ENCODE measurements at places on chromosomes 5 and 9.

GRCh38 chr5:80592105-80592504, 22.0 kb upstream of the ANKRD34B start:
- no peak for DNase-seq

GRCh38 chr5:137032929-137033328, 466.2 kb downstream of the SPOCK1 start:
- no peak for DNase-seq

- DNase-seq, result no peak
Observed at GRCh38 chr9:21872696-21873095, 70.3 kb downstream of the MTAP start.

GRCh38 chr5:167232675-167233311, 1058.7 kb upstream of the WWC1 start:
- DNase-seq, result no peak

GRCh38 chr5:54083851-54084250, 226.5 kb downstream of the ARL15 start:
- DNase-seq, result no peak

GRCh38 chr9:8728910-8729309, 929.3 kb upstream of the DMAC1 start:
- DNase-seq, result no peak

DNA sequence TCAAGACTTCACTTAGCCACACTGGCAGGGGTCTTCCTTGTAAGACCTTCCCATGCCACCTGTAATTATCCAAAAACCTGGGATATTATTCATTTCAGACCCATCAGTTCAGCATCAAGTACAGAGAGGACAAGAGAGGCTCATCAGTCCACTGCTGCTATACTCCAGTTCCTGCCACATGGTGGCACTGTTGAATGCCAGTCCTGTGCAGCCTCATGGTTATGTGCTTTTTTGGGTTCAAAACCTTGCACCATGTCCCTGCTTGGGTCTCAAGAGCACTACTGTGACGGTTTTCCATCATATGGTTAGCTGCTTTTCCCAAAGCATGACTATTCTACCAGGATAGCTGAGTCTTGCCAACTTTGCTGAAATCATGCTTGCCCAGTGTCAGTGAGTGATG, 8.5 kb downstream of the PTGS1 start:
- no peak for DNase-seq

DNA sequence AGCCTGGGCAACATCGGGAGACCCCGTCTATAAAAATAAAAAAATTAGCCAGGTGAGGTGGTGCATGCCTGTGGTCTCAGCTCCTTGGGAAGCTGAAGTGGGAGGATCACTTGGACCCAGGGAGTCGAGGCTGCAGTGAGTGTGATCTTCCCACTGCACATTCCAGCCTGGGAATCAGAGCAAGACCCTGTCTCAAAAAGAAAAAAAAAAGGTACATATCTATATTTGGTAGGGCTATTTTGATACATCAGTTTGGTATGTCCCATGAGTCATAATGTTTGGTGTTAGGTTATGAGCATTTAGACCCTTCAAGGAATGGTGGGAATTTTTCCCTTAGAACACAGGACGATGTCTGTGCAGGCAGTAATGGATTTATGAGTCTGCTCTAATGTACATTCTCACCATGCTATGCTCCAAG, 55.3 kb upstream of the POU4F3 start:
- no peak for DNase-seq

GRCh38 chr5:179274321-179275315, 70.6 kb downstream of the ADAMTS2 start:
- DNase-seq, result no peak

- peak; percentile 55 for DNase-seq
Observed at GRCh38 chr5:38265546-38266179, 7.3 kb downstream of the EGFLAM start.

- no peak for DNase-seq
Observed at GRCh38 chr5:1793301-1793740, 6.3 kb downstream of the MRPL36 start.

- no peak for DNase-seq
Observed at GRCh38 chr5:122073018-122073417, 5.0 kb downstream of the LOX start.

DNA sequence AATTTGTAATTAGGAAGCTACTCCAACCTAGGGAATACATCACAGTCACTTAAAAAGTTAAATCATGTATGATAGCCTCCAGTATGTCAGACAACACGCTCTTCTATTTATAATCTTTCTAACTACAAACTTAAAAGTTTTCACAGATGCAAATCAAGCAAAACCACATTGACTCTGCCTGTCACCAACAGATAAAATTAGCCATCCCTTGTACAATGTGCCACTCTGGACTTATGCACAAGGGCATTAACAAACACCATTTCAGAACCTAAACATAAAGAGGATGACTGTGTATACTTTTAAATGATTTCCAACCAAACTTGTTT, 14.7 kb downstream of the ERP44 start:
- no peak for DNase-seq

GRCh38 chr5:141973871-141974595, 5.1 kb downstream of the RNF14 start:
- no peak for DNase-seq

DNA sequence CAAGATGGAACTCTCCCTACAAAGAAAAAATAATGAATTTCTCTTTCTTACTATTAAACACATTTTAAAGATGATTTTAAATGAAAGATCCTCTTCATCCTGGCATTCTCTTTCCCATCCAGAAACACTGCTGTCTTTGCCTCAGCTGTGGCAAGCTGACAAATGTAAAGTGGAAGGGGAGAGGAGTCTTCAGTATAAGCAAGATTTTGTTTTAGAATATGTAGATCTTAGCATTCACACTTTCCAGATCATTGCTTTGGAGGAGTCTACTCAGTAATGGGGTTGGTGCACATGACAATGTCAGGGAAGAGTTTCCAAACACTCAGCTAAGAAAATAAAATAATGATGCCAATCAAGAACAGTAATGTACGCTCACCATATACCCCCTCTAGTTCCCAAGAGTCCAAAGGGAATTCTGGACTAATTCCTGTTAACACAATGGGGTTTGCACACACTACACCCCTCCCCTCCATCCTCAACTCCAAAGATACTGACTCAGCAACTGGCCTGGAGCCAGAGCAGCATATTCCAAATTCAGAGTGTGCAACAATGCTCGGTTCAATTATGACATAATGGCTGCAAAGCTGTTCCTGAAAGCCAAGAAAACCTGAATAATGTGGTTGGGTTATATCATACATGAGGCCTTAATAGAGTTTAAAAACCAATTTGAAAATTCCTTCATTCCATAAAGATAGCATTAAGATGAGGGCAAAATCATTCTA, 4.6 kb downstream of the C5orf63 start:
- DNase-seq, result no peak

DNA sequence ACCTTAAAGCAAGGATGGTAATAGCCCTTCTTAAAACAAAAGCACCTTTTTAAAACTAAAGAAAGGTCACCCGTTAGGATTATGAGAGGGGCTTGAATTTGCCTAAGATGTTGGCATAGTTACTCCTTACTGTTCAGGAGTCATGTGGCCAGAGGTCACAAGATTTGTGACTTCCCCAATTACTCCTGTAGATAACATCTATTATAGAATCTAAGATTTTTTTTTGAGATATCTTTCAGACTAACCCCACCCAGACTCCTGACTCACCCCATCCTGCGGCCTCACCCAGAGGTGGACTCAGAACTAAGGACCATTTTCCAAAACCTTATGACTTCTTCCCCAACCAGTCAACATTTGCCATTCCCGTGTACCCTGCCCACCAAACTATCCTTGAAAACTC, 2.4 kb downstream of the CD180 start:
- no peak for DNase-seq

DNA sequence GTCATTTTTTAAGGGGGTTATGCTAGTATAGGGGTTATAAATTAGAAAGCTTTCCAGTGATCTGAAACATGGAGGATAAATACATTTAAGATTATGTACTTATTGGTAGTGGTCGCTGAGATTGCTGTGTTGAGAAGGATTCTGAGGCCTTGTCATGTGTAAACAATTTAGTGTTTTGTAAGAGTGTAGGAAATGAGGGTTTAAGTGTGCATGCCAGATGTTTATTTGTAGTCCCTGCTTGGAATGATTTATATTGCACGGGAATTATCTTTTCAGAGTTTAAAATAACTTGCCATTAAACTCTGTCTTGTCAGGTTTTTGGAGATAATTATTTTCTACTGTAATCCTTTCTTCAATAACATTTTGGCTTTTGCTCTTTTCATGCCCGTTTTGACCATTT, 19.4 kb downstream of the ZNF618 start:
- no peak for DNase-seq

- DNase-seq, result no peak
Observed at GRCh38 chr5:176675676-176676360, 28.5 kb downstream of the TSPAN17 start.

DNA sequence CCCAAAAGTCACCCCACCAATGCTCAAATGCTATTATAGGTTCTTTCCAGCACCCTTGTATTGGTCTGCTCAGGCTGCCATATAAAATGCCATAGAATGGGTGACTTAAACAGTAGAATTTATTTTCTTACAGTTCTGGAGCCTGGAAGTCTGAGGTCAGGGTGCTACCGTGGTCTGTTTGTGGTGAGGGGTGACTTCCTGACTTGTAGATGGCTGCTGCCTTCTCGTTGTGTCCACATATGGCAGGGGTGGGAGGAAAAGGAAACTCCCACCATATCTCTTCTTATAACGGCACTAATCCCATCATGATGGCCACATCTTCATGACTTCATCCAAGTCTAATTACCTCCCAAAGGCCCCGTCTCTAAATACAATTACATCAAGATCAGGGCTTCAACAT, 257.8 kb upstream of the TARS1 start:
- no peak for DNase-seq

DNA sequence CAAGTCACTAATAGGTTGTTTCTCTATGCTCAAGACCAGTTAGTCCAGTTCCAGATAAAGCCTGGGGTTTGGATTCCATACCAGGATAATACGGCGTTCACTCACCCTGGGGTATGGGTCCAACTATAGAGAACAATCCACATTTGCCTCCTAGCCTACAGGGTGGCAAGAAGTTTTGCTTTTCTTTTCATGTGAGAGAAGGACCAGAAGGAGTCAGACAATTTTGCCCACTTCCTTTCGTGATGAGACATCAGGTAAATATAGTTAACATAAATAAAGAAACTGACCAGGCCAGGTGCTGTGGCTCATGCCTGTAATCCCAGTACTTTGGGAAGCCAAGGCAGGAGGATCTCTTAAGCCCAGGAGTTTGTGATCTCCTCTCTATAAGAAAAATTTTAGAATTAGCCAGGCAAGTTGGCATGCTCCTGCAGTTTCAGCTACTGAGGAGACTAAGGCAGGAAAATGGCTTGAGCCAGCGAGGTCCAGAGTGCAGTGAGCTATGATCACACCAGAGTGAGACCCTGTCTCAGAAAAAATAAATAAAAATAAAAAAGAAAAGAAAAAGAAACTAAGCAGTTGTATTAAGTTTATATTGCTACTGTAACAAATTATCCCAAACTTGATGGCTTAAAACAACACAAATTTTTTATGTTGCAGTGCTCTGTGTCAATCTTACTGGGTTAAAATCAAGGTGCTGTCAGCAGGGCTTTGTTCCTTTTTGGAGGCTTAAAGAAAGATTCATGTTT, 7.5 kb upstream of the REEP5 start:
- DNase-seq, result no peak

GRCh38 chr9:18382243-18382642, 91.7 kb upstream of the ADAMTSL1 start:
- no peak for DNase-seq

DNA sequence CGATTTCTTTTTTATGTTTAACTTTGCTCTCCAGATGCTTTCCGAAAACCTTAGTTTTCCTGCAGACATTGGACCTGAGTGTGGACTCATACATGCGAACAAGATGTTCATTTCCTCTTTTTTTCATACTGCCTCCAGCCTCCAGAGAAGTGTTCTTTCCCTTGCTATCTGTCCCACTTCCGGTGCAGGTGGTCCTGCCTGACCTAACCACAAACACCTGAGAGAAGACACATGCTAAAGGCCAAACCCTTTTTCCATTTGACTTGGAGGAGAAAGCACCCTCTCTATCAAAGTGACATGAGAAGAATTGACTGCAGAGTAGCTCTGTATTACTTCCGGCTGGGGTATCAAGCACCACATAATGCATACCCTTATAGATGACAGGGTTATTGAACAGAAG, 334.0 kb downstream of the ARHGEF28 start:
- no peak for DNase-seq

DNA sequence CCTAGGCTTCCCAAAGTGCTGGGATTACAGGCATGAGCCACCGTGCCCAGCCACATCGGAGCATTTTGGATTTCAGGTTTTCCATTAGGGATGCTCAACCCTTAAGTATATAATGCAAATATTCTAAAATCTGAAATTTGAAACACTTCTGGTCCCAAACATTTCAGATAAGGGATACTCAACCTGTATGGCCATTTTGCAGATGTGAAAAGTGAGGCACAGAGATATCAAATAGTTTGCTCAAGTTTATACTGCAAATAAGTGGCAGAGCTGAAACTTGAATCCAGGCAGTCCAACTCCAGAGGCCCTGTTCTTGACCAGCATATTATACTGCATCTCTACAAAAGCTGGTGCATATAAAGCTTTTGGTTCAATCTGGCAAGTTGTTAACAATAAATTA, 2.4 kb downstream of the WDR31 start:
- no peak for DNase-seq
